ENCODE measurements at places on chromosomes 13 and 19. TPM values are rescaled to one million over a fixed set of nuclear protein-coding genes. Genes with fewer than 3 reads are reported as not detected.
A peak's percentile ranks its signal among the peaks of the same experiment; 100 is the strongest.

GRCh38 chr19:6697291-6697690 lies 23.2 kb downstream of the C3 start:
- H3K27ac ChIP-seq = no peak overlapping the region
- no peak overlapping the region for H3K4me3 ChIP-seq

DNA sequence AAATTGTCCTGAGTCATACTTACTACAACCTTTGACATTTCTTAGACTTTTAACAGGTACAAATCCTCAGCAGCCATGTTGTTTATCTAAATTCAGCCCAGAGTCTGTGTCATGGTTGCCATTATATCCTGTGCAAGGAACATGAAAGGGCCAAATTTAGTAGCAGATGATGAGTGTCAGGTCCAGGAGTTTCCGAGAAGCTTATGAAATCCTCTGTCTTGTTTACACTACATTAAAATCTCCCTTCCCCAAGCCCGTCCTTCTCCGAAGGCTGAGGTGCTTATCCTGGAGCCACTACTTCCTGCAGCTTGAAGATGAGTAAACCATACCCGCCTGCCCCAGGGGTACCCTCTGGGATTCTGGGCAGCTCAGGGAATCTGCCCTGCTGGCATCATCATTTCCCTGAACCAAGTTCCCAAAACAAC lies 102.6 kb upstream of the SERP2 start:
- peak; percentile 42 for DNase-seq
- H3K4me1 ChIP-seq = peaks cover 40% of the 10 kb centered on the region
- no peak overlapping the region for H3K4me3 ChIP-seq
- H3K36me3 ChIP-seq = no peaks in the 10 kb centered on the region

DNA sequence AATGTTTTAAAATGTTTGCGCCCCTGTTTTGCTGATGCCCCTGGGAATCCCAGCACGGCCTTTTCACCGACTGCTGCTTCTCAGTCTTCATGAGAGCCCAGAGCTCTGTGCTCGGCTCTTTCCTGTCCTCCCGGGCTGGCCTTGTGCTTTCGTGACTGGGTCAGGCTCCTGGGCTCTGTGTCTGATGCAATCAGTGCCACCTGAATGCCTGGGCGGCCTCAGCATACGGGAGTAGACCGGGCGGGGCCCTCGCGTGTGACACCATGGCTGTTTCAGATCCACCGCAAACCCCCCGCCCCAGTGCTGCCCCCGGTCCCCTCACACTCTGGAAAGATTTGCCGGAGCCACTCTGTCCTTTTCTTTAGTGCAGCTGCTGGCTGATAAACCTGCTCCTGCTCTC lies 21.4 kb downstream of the PABPC3 start:
- H3K4me3 ChIP-seq = no peak overlapping the region
- H3K27me3 ChIP-seq = peaks cover 14% of the 10 kb centered on the region
- no peaks in the 10 kb centered on the region for H3K36me3 ChIP-seq
- H3K4me1 ChIP-seq = no peaks in the 10 kb centered on the region

DNA sequence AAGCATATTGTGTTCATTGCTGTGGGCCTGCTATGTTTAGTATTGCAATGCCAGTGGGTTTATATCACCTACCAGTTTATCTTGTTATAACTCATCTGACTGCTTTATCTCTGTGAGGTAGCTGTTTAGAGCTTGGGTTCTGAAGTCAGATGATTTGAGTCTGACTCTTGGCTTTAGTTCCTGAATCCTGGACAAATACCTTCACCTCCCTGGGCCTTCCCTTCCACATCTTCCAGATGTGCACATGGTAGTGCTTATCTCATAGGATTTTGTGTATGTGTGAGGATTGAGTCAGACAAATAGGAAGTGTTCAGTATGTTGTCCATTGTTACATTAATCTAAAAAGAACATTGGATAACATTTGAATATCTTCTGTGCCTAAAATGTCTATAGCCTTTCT lies 63.5 kb upstream of the ANKRD10 start:
- no peaks in the 10 kb centered on the region for H3K4me1 ChIP-seq
- H3K27ac ChIP-seq = no peak overlapping the region
- no peaks in the 10 kb centered on the region for H3K27me3 ChIP-seq
- H3K4me3 ChIP-seq = no peak overlapping the region
- no peaks in the 10 kb centered on the region for H3K36me3 ChIP-seq
- DNase-seq = no peak

DNA sequence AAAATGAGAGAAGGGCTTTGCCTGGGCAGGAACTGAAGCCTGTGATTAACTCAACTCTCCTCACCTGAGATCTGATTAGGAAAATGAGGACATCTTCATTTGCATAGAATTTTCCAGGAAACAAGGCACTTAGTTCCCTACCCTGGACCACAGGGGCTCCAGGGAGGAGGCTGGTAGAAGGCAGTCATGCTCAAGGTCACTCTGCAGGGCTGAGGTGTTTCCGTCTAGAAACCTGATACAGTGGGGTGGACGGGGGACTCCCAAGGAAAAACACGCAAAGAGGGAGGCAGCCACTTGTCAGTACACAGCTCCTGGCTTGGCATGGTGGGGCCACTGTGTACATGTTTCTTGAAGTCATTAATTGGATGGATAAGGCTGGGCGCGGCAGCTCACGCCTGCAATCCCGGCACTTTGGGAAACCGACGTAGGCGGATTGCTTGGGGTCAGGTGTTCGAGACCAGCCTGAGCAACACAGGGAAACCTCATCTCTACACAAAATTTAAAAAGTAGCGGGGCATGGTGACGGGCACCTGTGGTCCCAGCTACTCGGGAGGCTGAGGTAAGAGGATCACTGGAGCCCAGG lies 6.0 kb downstream of the KLK14 start:
- DNase-seq = no peak
- no peak overlapping the region for H3K4me3 ChIP-seq
- H3K27me3 ChIP-seq = no peaks in the 10 kb centered on the region

GRCh38 chr19:11787536-11787935 lies 10.8 kb upstream of the ZNF491 start:
- no peak overlapping the region for H3K4me3 ChIP-seq
- H3K36me3 ChIP-seq = peaks cover 15% of the 10 kb centered on the region
- no peak for DNase-seq

Gene RSPH6A
- not detected for total RNA-seq

Measured in GM23248 (cell line).